Activated T-helper 1 cell treated with anti-CD3 and anti-CD28 coated beads, Interleukin-12 subunit alpha, Interleukin-12 subunit beta, Interleukin-2, Interleukin-4 antibody, amounts not matched to agents 30 ng/mL and 10 ng/mL and 1 ng/mL, durations not matched to agents 14 hours and 24 hours and 36 hours (primary cell): ENCODE measurements at places on chromosomes 13 and 19.

DNA sequence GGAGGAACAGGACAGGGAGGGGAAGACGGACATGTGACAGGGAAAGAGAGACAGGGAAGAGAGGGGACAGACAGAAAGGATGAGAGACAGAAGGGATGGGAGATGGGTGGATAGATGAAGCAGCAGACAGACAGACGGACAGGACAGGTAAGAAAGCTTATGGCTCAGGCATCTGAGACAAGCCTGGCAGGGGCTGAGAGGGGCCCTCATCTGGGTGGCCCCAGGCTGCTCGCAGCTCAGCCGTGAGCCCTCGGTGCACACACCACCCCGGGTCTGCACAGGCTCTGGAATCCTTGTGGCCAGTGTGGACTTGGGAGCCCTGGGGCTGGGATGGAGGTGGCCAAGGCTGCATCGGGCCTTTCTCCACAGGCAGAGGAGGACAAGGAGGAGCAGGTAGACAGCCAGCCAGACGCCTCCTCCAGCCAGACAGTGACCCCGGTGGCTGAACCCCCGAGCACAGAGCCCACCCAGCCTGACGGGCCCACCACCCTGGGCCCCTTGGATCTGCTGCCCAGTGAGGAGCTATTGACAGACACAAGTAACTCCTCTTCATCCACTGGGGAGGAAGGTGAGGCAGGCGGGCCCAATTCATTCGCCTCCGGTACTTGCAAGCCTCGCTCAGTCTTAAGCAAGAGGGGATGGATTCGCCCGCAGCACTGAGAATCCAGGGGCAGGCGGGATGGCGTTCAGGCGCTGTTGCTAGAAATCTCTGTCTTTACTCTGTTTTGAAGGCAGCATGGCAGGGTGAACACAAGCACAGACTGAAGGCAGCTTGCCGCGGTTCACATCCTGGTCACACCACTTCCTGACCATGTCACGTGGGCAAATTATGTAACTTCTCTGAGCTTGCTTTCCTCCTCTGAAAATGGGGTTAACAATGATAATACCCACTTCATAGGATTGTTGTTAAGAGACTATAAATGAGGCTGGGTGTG lies 14.0 kb downstream of the GRAMD1A start:
- DNase-seq: peak; percentile 51

DNA sequence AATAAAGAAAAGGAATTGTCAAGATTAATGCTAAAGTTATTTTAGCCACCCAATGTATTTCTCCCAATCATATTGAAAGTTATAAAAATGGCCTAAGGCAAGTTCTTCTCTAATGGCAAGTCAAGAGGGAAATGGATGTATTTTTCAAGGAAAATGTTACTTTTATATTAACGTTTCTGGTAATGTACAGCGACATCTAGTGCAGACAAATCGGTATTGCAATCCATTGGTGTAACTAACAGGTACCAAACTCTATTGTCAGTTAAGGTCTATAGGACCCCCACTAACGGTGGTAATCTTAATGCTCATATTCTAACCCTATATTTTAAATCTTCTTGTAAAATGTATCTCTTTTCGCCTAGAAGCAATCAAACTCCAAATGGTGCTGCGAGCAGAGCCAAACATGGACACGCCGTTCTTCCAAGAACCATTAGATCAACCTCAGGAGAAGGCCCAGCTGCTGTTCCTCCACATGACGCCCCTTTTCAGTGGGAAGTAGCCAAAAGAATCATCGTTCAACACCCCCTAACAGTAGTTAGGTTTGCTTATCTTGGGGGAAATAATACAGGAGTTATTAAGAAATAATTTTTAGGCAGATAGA lies 98.5 kb upstream of the PABPC3 start:
- no peak for DNase-seq

GRCh38 chr19:55820037-55820436 lies 11.8 kb downstream of the NLRP11 start:
- DNase-seq: no peak

GRCh38 chr19:29376855-29377354 lies 148.9 kb upstream of the VSTM2B start:
- DNase-seq: no peak

DNA sequence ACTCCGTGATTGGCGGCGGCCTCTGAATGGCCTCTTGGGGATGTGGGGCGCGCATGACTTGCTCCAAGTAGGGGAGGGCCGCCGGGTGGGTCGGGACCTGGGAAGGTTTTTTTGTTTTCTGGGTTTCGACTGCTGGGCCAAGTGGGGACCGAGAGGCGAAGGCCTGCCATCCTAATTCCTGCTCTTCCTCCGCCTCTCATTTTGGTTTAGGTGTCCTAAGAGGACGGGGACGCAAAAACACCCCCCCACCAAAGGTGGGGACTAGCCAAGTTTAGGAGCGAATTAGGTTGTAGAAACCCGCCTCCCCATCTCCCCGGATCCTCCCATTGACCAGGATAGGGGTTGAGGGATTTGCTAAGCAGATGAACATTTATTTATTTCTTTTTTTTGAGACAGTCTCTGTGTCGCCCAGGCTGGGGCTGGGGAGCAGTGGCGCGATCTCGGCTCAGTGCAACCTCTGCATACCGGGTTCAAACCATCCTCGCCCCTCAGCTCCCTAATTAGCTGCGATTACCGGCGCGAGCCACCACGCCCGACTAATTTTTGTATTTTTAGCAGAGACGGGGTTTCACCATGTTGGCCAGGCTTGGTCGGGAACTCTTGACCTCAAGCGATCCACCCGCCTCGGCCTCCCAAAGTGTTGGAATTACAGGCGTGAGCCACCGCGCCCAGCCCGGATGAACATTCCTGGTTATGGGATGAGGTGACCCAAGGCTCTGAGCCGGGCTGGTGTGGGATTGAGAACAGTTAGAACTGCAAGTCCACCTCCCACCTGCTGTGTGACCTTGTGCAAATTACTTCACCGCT lies 838 bp downstream of the PPP2R1A start:
- DNase-seq: no peak

GRCh38 chr19:50873056-50873455 lies at the start of gene KLK2:
Gene KLK2 (plus strand): TSS chr19:50873439. CDS start chr19:50873474, 35 bp downstream.
- DNase-seq: no peak

- no peak for DNase-seq
These were observed 90.1 kb downstream of the ANKRD10 start for GRCh38 chr13:110824702-110825300.

DNA sequence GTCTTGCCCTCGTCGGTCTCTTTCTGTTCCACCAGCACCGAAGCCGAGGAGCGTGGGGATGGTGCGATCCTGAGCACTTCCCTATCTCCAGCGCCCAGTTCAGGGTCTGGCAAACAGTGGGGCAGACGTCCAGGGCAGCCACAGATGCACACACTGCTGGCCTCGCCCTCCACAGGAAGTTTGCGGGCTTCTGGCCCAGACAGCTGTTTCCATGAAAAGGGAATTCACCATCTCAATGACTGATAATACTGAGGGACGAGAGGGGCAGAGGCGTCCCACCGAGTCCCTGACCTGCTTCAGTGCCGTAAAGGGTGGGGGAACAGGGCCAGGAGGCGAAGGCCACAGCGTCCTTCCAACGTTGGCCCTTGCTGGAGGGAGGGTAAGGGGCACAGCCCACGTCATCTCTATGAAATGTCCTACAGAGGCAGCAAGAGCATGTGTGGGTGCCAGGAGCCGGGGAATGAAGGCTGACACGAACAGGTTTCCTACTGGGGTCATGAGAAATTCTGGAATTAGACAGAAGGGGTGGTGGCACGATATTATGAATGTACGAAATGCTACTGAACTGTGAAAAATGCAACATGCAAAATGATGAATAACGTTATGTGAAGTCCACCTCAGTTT lies 19.5 kb downstream of the SHC2 start:
- no peak for DNase-seq

GRCh38 chr19:12779162-12779993 lies 4.0 kb upstream of the HOOK2 start:
- DNase-seq: no peak

DNA sequence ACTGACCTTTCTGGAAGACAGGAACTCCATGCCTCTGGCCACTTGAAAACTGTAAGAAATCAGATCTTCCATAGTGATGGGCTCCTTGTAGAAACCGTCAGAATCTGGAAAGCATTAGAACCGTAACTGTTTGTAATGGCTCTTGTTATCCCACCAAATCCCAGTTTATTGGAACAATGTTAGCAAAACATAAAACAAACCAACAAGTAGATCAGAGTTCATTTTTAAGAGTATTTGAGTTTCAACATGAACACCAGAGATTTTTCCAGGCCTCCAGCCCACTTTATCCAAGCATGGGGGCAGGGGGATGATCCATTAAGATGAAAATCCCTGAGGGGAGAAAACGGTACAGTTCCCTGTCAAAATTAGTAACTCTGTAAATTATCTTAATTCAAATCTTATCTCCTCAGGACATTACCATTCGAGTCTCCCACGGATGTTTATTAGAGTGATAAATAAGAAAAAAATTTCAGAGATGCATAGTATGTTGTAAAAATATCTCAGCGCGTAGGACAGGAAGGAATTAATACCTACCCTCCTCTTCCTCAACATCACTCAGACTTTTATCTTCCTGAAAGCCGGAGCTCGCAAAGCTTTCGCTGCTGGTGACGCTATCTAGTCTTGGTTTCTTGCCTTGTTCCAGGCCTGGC lies 172.5 kb downstream of the FLT1 start:
- DNase-seq: no peak

GRCh38 chr19:54369082-54369687 lies 4.5 kb upstream of the LAIR1 start:
- DNase-seq: no peak

- DNase-seq: peak; percentile 31
These were observed 959 bp downstream of the PDS5B start for GRCh38 chr13:32587011-32587810.

GRCh38 chr19:48152551-48152950 lies 17.6 kb downstream of the LIG1 start:
- peak; percentile 44 for DNase-seq

DNA sequence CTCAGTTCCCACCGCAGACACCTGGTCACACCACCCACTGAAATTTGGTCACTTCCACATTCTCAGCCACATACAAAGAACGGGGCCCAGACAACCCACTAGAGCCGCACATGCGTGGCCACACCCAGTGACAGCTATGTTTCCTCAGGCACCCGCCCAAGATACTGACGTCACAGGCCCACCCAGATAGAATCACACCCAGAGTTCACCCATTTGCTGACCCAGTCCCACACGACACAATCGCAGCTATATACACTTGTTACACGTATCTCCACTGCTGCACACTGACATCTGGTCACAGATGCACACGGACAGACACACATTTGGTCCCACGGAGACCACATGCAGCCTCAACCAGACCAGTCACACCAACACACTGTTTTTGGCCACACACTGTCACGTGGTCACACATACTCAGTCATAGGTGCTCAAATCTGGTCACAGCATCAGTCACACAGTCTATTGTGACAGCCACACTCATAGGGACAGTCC lies 2.9 kb downstream of the NUMBL start:
- no peak for DNase-seq

DNA sequence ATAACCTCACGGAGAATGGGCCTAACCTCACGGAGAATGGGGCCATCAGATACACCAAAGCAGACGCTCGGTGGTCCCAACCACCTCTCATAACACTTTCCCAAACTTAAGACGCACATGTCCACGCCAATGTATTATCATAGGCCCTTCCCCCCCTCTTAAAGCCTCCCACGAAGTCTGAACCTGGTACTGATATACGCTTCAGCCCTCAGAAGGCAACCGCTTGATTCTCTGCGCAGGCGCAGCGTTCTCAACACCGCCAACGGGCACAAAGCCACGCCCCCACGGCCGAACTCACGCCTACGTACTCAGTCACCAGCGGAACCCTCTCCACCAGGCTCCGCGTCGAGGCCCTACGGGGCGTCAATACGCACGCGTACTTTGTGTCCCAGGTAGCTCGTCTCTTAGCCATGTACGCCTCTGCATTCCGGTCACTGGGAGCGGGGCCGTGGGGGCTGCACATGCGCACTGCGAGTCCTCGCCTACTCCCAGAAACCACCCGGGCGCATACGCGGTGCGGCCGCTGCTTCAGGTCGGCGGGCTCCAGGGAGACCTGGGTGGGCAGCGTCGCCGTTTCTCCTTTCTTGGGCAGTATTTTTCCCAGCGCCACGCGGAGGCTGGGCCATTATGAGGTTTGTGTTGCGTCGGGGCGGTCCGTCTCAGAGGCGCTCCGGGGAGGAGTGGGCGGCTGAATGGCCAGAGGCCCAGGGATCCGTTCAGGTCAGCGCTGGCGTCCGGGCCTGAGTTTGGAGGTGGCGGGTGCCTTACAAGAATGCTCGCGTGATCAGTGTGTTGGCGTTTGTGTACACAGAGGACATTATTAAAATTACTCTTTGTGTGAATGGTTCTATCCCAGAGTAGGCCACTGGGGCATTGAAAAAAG lies 25.3 kb downstream of the ZNF582 start:
- peak; percentile 64 for DNase-seq

DNA sequence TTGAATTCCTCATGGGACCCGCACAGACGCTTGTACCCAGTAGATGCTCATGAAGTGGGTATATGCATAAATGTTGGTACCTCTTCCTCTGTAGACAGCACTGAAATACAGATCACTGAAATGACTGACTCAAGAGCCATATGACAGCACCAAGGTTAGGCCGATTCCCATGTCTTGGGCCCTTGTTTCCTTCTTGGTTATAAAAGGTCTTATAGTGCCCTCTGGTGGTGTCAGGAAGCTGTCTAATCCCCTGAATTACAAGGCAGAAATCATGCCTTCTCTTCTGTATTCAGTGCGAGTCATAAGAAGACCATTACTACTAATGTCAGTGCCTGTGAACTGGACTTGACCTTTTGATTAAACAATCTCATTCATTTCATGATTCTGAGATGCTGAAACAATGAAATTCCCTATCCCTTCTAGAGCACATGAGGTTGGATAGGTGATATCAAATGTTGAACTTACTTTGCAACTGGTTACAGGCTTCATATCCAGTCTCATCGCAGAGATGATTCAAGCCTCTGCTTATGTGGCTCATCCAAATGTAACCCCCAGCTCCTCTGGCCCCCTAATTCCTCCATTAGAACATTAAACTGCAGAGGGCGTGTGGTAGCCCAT lies 59.7 kb downstream of the SPATA13 start:
- DNase-seq: peak; percentile 55

DNA sequence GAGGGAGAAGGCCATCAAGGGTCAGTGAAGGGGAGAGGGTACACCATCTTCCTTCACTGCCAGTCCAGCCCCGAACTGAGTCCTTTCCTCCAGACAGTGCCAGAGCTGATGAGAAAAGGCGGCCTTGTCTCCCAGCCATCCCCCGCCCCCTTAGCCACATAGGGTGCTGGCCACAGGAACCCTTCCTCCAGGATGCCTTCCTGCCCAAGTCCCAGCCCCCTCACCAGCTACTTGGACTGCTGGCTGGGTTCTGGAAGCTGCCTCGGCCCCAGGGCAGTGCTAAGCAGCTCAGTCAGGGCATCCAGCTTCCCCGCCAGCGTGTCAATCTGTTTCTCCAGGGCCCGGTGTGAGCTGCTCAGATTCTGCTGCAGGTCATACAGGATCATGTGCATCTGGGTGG lies 12.6 kb upstream of the SMG9 start:
- no peak for DNase-seq

GRCh38 chr19:13917888-13918406 lies 11.9 kb downstream of the CC2D1A start:
- no peak for DNase-seq

DNA sequence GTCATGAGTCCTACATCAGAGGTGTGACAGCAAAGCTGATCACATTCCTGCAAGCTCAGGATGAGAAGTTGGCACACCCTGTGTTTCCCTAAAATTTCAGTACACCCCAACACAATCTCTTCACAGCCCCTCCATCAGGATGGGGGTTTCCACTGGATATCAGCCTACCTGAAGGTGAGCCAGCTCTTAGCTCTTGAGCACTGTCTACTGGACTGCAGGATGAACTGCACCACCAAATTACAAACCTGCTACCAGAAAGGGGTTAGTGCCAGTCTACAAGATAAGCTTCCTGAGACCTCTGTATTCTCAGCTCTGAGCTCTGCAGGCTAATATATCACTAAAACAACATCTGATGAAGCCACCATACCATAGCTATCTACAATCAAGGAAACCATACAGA lies 1616.2 kb upstream of the SPRY2 start:
- DNase-seq: no peak
